ENCODE measurements at places on chromosomes 13 and 19. TPM values are rescaled to one million over a fixed set of nuclear protein-coding genes. Genes with fewer than 3 reads are reported as not detected.

- no peak overlapping the region for H3K4me3 ChIP-seq
- no peaks in the 10 kb centered on the region for H3K27me3 ChIP-seq
- DNase-seq = peak; percentile 14
- H3K27ac ChIP-seq = no peak overlapping the region
- peaks cover 10% of the 10 kb centered on the region for H3K36me3 ChIP-seq
These were observed 4.0 kb downstream of the TFDP1 start for GRCh38 chr13:113588394-113589111.

The ZNF534 gene
- 0.18 TPM for total RNA-seq

- peaks cover 22% of the 10 kb centered on the region for H3K4me1 ChIP-seq
- DNase-seq = no peak
- H3K4me3 ChIP-seq = no peak overlapping the region
- peaks cover 38% of the 10 kb centered on the region for H3K36me3 ChIP-seq
- H3K27me3 ChIP-seq = no peaks in the 10 kb centered on the region
These were observed 23.2 kb downstream of the UBXN6 start for GRCh38 chr19:4434391-4434790.

DNA sequence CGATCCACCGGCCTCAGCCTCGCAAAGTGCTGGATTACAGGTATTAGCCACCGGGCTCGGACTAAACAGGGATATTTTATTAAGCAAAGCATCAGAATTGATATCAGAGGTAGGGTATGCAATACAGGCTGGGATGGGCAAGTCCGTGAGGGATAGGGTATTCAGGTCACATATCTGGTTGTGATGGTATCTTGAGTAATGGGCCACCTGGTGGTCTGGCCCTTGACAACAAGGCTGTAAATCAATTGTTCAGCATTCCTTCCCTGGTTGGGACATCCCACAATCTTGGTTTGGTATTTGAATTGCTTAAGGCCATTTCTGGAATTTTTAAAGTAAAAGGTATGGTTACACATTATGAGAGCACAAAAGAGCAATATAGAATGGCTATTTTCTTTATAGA lies 1588.0 kb downstream of the SLITRK1 start:
- no peak for DNase-seq
- H3K27ac ChIP-seq = no peak overlapping the region
- H3K4me1 ChIP-seq = no peaks in the 10 kb centered on the region
- H3K4me3 ChIP-seq = no peak overlapping the region
- H3K36me3 ChIP-seq = no peaks in the 10 kb centered on the region

DNA sequence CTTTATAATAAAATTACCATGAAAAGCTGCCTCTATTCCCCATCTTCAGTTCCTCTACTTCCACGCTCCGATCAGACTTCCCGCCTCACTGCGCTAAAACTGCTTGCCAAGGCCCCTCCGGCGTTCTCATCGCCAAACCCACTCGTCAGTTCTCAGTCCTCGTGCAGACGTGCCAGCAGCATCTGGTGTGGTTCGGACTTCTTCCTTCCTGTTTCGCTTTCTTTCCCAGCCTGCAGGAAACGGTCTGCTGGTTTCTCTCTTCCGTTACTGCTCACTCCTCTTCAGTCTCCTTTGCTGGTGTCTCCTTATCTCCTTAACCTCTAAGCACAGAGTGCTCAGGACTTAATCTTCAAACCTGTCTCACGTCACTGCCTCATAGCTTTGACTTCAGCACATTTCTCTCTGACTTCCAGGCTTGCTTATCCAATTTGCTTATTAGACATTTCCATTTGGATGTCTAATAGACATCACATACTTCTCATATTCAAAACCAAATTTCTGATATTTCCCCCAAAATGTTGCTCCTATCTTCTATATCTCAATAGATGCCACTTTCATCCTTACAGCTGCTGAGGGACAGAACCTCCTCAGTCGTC lies 40.3 kb downstream of the RCBTB2 start:
- H3K36me3 ChIP-seq = peaks cover 6% of the 10 kb centered on the region
- DNase-seq = peak; percentile 79
- peak overlapping the region; percentile 32 for H3K4me3 ChIP-seq
- peaks cover 45% of the 10 kb centered on the region for H3K4me1 ChIP-seq
- peak overlapping the region; percentile 87 for H3K27ac ChIP-seq

DNA sequence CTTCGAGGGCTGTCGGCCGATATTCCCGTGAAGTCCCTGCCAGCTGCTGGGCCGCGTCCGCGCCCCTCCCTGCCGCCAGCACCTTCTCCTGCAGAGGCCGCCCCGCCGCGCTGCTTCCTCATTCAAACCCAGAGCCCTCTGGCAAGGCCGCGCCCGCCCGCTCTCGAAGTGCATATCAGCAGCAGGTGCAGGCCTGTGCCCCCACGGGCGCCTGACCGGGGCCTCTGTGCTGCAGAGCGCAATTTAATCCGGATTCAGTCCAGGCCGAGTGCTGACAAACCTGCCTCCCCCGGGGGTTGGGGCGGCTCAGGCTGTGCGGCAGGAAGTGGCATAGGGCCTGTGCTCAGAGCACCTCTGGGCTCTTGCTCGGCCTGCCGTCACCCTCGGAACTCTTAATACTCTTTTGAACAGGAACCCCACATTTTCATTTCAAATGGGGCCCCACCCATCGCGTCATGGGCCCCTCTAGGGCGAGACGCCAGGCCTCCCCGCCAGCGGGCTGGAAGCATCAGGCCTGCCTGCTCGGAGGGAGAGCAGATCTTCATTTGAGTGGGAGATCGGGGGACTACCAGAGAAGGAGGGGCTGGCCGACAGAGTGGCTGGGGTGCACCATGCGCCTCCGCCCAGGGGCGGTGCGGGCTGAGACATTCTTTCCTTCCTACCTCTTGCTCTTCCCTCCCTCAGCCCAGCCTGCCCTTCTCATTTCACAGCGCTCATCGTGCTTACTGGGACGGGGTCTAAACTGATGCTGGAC lies 125.7 kb downstream of the TNFRSF19 start:
- peaks cover 22% of the 10 kb centered on the region for H3K4me1 ChIP-seq
- no peak overlapping the region for H3K27ac ChIP-seq
- peak overlapping the region; percentile 28 for H3K4me3 ChIP-seq
- no peaks in the 10 kb centered on the region for H3K36me3 ChIP-seq

- no peak overlapping the region for H3K4me3 ChIP-seq
- no peak for DNase-seq
- H3K4me1 ChIP-seq = no peaks in the 10 kb centered on the region
- H3K36me3 ChIP-seq = no peaks in the 10 kb centered on the region
- no peak overlapping the region for H3K27ac ChIP-seq
- H3K27me3 ChIP-seq = no peaks in the 10 kb centered on the region
These were observed 311.6 kb downstream of the KCNRG start for GRCh38 chr13:50326811-50327210.

DNA sequence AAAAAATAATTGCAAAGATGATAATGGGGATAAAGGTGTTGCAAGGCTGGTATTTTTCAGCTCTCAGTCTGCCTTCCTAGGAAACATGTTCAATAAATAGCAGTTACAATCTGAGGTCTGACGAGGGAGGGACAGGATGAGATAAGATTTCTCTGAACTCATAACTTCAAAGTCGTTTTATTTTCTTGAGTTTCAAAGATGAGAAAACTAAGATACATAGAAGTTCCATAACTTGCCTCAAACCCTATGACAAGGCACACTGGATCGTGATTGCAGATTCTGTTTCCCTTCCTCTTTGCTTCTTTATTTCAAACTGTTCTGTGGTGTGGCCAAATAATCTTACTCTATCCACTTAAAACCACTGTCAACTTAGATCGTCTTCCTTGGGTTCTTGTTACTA lies 327.2 kb downstream of the GPC5 start:
- H3K4me1 ChIP-seq = no peaks in the 10 kb centered on the region
- H3K36me3 ChIP-seq = no peaks in the 10 kb centered on the region
- H3K27me3 ChIP-seq = no peaks in the 10 kb centered on the region
- no peak overlapping the region for H3K4me3 ChIP-seq
- no peak overlapping the region for H3K27ac ChIP-seq

DNA sequence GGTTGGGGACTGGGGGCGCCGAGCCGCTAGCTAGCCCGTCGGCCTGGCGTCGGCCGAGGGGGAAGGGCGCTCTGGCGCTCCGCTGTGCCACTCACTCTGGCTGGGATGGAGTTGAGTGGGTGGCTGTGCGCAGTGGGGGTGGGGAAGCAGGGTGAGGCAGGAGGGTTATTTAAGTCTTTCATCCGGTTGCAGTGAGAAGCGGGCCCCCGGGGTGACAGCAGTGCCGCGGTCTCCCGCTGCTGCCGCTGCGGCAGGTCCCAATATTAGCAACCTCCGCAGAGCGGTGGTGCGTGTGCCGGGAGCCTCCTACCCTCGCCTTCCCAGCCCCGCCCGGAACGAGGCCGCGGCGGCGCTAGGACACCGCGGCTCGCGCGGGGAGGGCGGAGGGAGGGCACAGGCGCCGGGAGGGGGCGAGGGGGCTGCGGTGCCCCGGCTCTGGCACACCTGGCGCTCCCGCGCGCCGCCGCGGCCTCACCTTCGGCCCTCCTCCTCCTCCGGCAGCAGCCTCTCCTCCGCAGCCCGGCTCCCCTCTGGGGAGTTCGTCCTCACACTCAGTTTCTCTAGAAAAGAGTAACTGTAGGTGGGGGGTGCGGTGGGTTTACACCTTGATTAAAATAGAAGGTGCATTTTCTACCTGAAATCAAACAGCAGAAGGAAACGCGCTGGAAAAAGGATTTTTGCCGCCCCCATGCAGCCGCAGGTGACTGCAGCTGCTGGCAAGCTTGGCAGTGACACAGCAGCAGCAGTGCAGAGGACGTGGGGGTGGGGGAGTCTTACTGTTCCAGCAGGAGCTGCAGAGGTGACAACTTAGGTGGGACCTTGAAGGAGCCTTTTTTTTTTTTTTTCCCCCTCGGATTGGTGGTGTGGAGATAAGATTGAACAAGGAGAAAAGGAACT lies 4.5 kb downstream of the FGF9 start:
- H3K27me3 ChIP-seq = peaks cover 55% of the 10 kb centered on the region
- no peaks in the 10 kb centered on the region for H3K36me3 ChIP-seq
- H3K4me1 ChIP-seq = peaks cover 40% of the 10 kb centered on the region

GRCh38 chr19:34317311-34317927 lies 47.6 kb upstream of the GPI start:
- no peak overlapping the region for H3K4me3 ChIP-seq
- peaks cover 41% of the 10 kb centered on the region for H3K4me1 ChIP-seq
- H3K27me3 ChIP-seq = no peaks in the 10 kb centered on the region
- H3K36me3 ChIP-seq = peaks cover 26% of the 10 kb centered on the region

GRCh38 chr19:13699786-13700185 lies 64.5 kb upstream of the MRI1 start:
- peaks cover 8% of the 10 kb centered on the region for H3K27me3 ChIP-seq
- H3K36me3 ChIP-seq = no peaks in the 10 kb centered on the region
- no peak overlapping the region for H3K27ac ChIP-seq
- no peak for DNase-seq

The GRIN3B gene
- 3.0 TPM for total RNA-seq

DNA sequence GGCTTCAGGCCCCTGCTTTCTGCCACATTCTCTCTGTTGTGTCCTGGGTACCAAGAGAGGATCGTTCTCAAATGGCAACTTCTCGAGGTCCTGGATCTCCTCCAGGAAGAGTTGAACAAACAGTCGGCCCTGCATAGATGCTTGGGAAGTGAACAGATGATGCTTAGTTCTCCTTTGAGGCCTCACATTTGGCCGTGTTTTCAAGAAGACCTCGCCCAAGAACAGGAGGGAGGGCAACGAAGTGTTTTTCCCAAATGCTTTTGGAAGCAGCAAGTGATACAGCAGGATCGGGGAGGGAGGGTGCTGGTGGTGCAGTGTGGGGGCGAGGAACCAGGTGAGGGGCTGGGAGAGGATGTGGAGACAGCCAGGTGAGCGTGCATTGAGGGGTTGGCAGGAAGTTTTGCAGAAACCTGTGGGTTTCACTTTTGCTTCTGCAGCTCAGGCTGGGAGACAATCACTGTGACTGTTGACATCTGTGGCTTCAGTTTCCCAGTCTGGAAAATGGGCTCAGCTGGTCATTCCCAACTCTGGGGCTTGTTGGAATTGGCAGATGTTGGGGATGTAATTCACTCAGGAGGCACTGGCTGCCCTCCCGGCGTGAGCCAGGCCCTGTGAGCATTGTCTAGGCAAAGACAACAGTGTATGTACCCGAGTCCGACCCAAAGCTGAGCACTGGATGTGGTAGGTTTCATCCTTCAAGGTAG lies 21.6 kb downstream of the MAST3 start:
- H3K27me3 ChIP-seq = no peaks in the 10 kb centered on the region
- H3K4me3 ChIP-seq = peak overlapping the region; percentile 77
- no peak overlapping the region for H3K27ac ChIP-seq
- peaks cover 26% of the 10 kb centered on the region for H3K4me1 ChIP-seq

DNA sequence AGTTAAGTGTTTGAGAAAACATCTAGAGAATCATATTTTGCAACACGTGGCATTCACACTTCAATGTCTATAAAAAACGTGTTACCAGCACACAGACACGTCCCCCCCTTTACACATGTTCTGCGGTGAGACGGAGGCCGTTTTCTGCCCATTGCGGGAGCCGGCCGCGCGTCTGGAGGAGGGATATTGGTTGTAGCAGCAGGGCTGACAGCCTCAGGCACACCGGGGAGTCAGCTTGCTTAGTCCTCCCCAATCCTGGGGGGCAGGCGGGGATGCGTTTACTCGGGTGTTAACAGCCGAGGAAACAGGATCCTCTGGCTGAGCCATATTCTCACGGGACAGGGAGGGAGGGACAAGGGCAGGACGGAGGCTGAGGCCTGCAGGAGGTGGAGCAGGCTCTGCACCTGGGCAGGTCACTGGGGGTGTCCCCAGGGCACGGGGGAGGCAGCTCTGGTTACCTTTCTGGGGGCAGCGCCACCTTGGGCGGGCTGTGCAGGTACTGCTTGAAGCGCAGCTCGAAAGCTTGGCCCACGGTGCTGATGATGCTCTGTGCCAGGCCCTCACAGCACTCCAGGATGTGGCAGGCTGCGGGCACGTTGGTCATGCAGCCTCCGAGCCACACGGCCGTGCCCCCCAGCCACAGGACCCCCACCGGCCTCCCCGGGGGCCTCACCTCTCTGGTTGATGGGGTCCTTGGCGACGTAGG lies 25.0 kb downstream of the SHC2 start:
- no peaks in the 10 kb centered on the region for H3K4me1 ChIP-seq
- no peak for DNase-seq
- no peak overlapping the region for H3K4me3 ChIP-seq
- no peak overlapping the region for H3K27ac ChIP-seq

GRCh38 chr19:31118287-31118955 lies 230.8 kb downstream of the TSHZ3 start:
- H3K4me3 ChIP-seq = no peak overlapping the region
- H3K4me1 ChIP-seq = no peaks in the 10 kb centered on the region
- no peaks in the 10 kb centered on the region for H3K36me3 ChIP-seq

DNA sequence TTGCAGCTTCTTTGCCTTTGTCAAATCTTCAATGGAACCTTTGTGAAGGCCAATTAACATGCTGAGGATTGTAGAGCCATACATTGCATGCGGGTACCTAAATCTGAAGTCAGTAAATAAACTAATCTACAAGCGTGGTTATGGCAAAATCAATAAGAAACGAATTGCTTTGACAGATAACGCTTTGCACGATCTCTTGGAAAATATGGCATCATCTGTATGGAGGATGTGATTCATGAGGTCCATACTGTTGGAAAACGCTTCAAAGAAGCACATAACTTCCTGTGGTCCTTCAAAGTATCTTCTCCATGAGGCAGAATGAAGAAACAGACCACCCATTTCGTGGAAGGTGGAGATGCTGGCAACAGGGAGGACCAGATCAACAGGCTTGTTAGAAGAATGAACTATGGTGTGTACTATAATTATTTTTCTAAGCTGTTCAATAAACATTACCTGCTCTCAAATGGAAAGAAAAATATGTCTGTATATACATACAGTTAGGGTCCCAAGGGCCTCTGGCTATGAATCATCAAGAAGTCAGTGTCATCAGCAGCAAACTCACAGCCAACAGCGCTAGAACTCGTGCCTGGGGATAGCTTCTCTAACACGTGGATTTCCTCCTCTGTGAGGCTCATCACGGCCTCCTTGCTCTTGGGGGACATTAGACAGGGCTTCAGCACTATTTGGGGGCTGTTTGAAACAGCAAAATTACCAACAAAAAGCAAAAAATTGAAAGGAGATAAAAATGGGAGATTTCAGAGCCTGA lies 2.9 kb upstream of the CD70 start:
- DNase-seq = no peak
- no peaks in the 10 kb centered on the region for H3K36me3 ChIP-seq
- no peak overlapping the region for H3K4me3 ChIP-seq
- H3K27ac ChIP-seq = no peak overlapping the region
- H3K4me1 ChIP-seq = peaks cover 11% of the 10 kb centered on the region

Measured in lower lobe of right lung (tissue), 2 donors.